ENCODE measurements at places on chromosomes 4 and X.

GRCh38 chr4:183814461-183814860, 90.6 kb upstream of the STOX2 start:
- DNase-seq, result no peak

- no peak for DNase-seq
Measured at GRCh38 chr4:106690487-106690886, 321.9 kb upstream of the GIMD1 start.

DNA sequence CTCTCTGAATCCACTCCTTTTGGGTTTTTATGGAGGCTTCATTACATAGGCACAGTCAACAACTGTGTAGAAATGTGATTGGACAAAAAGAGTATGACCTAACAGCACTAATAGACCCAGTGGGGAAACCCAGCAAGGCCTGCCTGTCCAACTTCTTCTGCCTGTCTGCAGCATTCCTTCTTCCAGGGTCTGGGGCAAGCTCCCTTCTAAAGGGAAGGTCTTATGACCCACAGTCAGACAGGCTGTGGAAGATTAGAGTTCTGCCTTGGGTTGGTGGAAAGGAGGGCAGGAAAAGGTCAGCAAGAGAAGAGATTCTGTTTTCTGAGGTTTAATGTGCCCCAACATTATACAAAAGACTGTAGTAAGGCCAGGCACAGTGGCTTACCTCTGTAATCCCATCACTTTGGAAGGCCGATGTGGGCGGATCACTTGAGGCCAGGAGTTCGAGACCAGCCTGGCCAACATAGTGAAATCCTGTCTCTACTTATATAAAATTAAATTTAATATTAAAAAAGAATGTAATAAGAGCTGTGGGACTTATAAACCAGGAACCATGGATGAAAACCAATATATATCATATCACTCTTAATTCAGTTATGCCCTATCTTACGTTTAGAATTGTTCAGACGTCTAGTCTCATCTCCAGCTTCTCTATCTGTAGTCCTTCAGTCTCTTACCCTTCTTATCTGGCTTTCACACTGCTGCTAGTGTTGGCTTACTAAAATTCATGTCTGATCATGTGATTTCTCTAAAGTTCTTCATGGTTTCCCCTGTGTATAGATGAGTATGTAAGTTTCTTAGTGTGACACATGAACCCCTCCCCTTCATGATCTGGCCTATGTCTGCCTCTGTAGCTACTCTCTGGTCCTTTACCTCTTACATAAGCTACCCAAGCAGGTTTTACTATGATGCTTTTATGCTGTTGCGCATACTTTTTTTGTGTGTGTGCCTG, 6.2 kb downstream of the CLCN3 start:
- no peak for DNase-seq

- DNase-seq, result peak; percentile 24
Measured at GRCh38 chrX:150478496-150479492, 89.6 kb upstream of the MTM1 start.

DNA sequence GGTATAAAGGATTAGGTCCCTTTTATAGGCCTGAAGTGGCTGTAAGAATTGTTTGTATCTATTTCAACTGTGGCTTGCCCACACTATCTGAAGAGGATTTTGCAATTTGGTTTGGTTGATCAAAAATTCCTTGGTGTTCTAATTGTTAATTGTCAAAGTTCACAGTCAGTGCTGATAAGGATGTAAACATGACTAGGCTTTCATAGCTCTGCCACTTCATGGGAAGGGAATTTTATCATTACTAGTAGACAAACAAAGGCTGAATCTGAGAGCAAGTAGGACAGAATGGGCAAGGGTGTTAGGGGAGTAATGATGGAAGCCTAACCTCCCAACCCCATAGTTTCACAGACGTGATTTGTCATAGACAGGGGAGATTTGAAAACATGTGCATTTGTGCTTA, 1131.7 kb downstream of the SH3BGRL start:
- no peak for DNase-seq

- DNase-seq, result peak; percentile 15
Measured at GRCh38 chr4:173013232-173013930, 155.2 kb upstream of the GALNT7 start.

DNA sequence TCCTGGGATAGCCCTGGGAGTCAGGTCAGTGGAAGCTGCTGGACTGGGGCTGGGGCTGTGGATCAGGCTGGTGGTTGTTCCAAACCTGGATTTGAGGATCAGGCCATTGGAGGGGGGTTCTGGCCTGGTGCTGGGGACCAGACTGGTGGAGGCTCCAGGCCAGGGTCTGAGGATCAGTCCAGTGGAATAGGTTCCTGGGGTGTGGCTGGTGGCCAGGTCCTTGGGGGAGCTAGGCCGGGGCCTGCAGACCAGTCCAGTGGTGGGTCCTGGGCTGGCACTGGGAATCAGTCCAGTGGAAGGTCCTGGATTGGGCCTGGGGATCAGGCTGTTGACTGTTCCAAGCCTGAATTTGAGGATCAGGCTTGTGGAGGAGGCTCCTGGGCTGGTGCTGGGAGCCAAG, 8.0 kb downstream of the ARMCX4 start:
- no peak for DNase-seq

- DNase-seq, result no peak
Measured at GRCh38 chrX:3142259-3143042, 101.2 kb downstream of the ARSF start.

Data from stimulated activated CD8-positive, alpha-beta memory T cell treated with anti-CD3 and anti-CD28 coated beads, Interleukin-15, amount 100 ng/mL, for 48 hours (primary cell).